ENCODE measurements at places on chromosomes 3 and 15.

GRCh38 chr3:129618186-129618820 is 11.8 kb upstream of the PLXND1 start:
- DNase-seq: no peak

GRCh38 chr15:32802286-32802936 is 84.6 kb downstream of the GREM1 start:
- DNase-seq: peak; percentile 26

DNA sequence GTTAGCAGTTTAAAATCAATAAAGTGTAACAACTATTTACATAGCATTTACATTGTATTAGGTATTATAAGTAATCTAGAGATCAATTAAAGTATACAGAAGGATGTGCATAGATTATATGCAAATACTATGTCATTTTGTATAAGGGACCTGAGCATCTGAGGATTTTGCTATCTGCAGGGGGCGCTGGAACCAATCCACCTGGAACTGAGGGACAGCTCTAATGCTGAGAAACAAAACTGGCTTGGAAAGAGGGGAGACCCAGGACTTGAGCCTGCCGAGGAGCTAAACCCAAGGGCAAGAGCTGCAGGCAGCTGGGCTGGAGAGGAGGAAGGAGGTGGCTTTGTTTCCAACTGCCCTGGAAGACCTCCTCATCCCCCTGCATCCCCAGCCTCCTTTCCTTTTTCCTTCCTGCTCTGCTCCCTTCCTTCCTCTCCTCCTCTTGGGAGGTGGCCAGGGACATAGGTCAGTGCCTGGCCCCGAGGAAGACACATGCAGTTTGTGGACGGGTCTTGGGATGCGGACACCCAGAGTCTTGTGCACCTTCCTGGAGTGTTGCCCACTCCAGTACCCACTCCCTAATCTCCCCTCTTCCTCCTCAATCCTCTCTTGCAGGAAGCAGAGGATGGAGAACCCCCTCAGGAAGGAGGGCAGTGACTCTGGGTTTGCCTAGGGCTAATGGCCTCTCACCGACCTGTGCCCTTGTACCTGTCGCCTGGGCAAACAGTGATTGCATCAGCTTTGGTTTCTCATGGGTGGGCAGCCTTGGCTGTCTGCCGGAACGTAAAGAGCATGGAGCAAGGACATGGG is 825 bp upstream of the RTP3 start:
- DNase-seq: no peak

DNA sequence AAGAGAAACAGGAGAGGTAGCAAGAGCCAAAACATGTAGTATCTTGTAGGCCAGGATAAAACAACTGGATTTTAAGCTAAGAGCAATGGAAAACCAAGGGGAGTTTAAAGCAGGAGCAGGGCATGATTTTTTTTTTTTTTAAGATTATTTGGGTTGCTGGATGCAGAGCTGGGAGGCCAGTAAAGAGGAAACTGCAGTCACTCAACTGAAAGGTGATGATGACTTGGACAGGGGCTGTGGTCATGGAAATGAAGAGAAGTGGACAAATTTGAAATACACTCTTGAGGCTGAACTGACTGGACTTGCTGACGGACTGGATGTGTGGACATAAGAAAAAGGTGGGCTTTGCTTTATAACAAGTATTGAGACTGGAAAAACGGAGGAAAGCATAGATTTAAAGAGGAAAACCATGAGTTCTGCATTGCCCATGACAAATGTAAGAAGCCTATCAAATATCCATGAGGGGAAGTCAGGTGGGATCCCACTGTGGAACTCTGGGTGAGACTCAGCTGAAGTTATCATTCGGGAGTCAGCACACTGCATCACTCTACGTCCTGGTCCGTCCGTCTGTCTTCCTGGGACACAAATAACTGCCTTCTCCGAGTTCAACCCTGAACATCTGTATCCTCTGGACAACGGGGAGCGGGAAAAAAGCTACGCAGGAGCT is 688 bp downstream of the XPC start:
- no peak for DNase-seq

- DNase-seq: peak; percentile 49
Measured at GRCh38 chr3:76107935-76108570, 322.7 kb upstream of the ZNF717 start.

GRCh38 chr15:51726302-51727073 is 11.0 kb downstream of the LYSMD2 start:
- DNase-seq: peak; percentile 53

DNA sequence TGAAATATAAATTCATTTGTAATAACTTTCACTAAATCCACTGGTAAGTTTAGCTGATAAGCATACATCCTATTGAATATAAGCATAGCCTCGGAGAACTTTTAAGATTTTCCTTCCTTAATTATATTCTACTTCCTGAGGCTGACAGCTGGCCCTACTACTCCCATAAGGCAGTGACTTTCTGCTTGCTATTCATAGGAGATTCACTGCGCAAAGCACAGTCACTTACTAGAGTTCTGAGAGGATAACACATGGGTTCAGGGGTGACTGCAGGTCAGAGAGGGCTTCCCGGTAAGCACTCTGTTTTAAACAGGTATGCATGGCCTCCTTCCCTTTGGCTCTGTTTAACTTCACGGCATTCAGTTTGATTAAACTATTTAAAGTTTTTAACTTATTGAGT is 75.8 kb downstream of the FAIM start:
- DNase-seq: no peak

All from fibroblast of the conjunctiva (primary cell).